ENCODE measurements at places on chromosomes 1 and 21. TPM values are rescaled to one million over a fixed set of nuclear protein-coding genes. Genes with fewer than 3 reads are reported as not detected.

Gene ZYG11A
- 1.1 TPM for total RNA-seq

Gene DYNLT5
- total RNA-seq = not detected

Gene NLRP3
- 0.20 TPM for total RNA-seq

Gene DNAJC11
- 47.9 TPM for total RNA-seq

Gene CFAP126
- not detected for total RNA-seq

Gene OMA1
- total RNA-seq = 26.8 TPM

Gene KCNH1
- total RNA-seq = 0.03 TPM

Gene TMPRSS3
- 1.7 TPM for total RNA-seq

Gene TMEM39B
- 5.1 TPM for total RNA-seq

Gene WNT2B
- total RNA-seq = 2.7 TPM

Gene TACSTD2
- total RNA-seq = 8.0 TPM

Gene MIXL1
- total RNA-seq = not detected

Gene RPS8
- 2,179 TPM for total RNA-seq

Gene LRRC53
- not detected for total RNA-seq

Gene CBR3
- 0.12 TPM for total RNA-seq

Gene GBP7
- 0.63 TPM for total RNA-seq

Gene CHODL
- 1.2 TPM for total RNA-seq

Gene GJA5
- 6.0 TPM for total RNA-seq
